ENCODE measurements at places on chromosomes 1 and 21. TPM values are rescaled to one million over a fixed set of nuclear protein-coding genes. Genes with fewer than 3 reads are reported as not detected.

DNA sequence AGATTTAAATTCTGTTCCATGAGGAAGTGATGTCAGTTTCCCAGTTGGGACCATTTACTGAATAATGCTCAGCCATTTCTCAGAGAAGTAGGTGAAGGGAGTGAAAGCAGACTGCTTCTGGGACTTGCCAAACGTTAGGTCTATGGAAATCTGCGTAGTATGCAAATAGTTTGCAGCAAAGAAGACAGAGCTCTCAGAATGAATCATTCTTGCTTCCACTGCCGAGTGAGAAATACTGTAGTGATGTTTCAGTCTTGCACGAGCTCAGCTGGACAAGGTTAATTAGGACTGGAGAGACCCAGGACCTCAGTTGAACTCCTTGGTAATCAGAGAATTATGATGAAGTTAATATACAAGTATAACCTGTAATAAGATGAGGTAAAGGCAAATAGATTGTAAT, 317.7 kb upstream of the DAB1 start:
- H3K27ac ChIP-seq: no peak overlapping the region
- no peaks in the 10 kb centered on the region for H3K4me1 ChIP-seq
- DNase-seq: no peak
- H3K36me3 ChIP-seq: no peaks in the 10 kb centered on the region

- H3K27me3 ChIP-seq: no peaks in the 10 kb centered on the region
- no peak overlapping the region for H3K27ac ChIP-seq
- DNase-seq: no peak
- no peaks in the 10 kb centered on the region for H3K4me1 ChIP-seq
Measured at GRCh38 chr1:170634293-170634692, 29.6 kb upstream of the PRRX1 start.

DNA sequence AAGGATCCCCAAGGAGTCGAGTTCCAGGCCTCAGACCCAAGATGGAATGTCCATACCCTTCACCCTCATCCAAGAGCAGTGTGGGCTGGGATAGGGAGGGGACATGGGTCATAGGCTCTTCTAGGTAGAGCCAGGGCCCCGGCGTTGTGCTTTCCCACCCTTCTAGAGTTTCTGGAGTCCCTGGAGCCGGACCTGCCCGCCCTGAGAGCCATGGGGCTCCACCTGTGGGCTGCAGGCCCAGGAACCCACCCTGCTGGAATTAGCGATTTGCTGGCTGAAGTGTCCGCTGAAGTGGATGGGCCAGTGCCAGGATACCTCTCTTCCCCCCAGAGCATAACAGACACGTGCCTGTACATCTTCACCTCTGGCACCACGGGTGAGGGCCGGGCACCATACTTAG, 1.1 kb downstream of the SLC27A3 start:
- peaks cover 3% of the 10 kb centered on the region for H3K36me3 ChIP-seq
- H3K27ac ChIP-seq: no peak overlapping the region

- no peak for DNase-seq
- H3K27ac ChIP-seq: no peak overlapping the region
- H3K36me3 ChIP-seq: no peaks in the 10 kb centered on the region
- H3K4me3 ChIP-seq: no peak overlapping the region
- no peaks in the 10 kb centered on the region for H3K4me1 ChIP-seq
- H3K27me3 ChIP-seq: no peaks in the 10 kb centered on the region
Measured at GRCh38 chr1:241895013-241895412, 47.0 kb downstream of the EXO1 start.

GRCh38 chr21:15051644-15052458, 12.9 kb downstream of the NRIP1 start:
- H3K4me3 ChIP-seq: peak overlapping the region; percentile 29
- H3K27me3 ChIP-seq: no peaks in the 10 kb centered on the region
- peak overlapping the region; percentile 71 for H3K27ac ChIP-seq

DNA sequence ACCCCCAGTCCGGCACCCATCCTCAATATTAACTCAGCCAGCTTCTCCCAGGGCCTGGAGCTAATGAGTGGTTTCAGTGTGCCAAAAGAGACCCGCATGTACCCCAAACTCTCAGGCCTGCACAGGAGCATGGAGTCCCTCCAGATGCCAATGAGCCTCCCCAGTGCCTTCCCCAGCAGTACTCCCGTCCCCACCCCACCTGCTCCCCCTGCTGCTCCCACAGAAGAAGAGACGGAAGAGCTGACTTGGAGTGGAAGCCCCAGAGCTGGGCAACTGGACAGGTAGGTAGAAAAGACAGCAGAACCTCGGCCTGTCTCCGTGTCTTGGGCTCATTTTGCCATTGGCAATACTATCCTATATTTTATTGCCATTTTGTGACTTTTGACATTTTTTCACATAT, 45.4 kb upstream of the IPO9 start:
- 0 out of 2 replicates have a peak, but pooled peaks cover 3% of the 10 kb centered on the region for H3K4me1 ChIP-seq
- H3K4me3 ChIP-seq: no peak overlapping the region
- H3K36me3 ChIP-seq: no peaks in the 10 kb centered on the region

GRCh38 chr1:223223091-223223995, 80.3 kb upstream of the TLR5 start:
- no peak overlapping the region for H3K4me3 ChIP-seq
- no peaks in the 10 kb centered on the region for H3K27me3 ChIP-seq
- H3K27ac ChIP-seq: no peak overlapping the region
- no peaks in the 10 kb centered on the region for H3K36me3 ChIP-seq

GRCh38 chr1:203996126-203996525, 76.8 kb upstream of the SOX13 start:
- no peaks in the 10 kb centered on the region for H3K4me1 ChIP-seq
- no peak for DNase-seq
- no peak overlapping the region for H3K27ac ChIP-seq
- H3K27me3 ChIP-seq: no peaks in the 10 kb centered on the region
- H3K4me3 ChIP-seq: no peak overlapping the region

- no peaks in the 10 kb centered on the region for H3K36me3 ChIP-seq
- no peak overlapping the region for H3K27ac ChIP-seq
- no peaks in the 10 kb centered on the region for H3K27me3 ChIP-seq
- H3K4me1 ChIP-seq: no peaks in the 10 kb centered on the region
Measured at GRCh38 chr21:31410499-31411131, 66.6 kb upstream of the TIAM1 start.

GRCh38 chr21:38097789-38098188, 159.0 kb upstream of the KCNJ15 start:
- DNase-seq: no peak
- H3K4me3 ChIP-seq: no peak overlapping the region
- H3K27ac ChIP-seq: no peak overlapping the region
- H3K27me3 ChIP-seq: no peaks in the 10 kb centered on the region

DNA sequence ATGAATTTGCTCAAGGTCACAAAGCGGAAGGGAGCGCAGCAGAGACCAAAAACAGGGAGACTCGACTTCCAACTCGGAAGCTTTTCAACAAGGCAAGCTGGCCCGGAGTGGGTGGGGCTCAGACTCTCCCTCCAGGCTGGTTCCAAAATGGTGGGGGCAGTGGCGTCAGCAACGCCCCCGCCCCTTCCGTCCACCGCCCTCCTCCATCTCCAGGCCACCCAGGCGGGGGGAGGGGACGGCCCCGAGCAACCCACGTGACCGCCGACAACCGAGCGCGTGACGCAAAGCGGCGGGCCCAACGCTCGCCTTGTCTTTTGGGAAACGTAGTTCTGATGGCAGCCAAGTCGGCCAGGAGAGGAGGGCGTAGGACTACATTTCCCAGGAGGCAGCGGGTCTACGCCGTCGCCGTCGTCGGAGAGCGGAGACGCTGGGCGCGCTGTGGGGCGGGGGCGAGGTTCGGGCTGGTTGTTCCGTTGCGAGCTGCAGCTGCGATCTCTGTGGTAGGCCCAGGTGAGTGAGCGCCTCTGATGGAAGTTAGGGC, at the start of gene THRAP3:
Gene THRAP3 (plus strand): TSS at position 448 of the 541 bp plus-strand sequence. CDS start 58,121 bp downstream, outside the sequence.
- H3K4me3 ChIP-seq: peak within 1 kb of the TSS; percentile 97
- DNase-seq: peak; percentile 96
- H3K4me1 ChIP-seq: peaks cover 11% of the 10 kb centered on the region
- peak within 1 kb of the TSS; percentile 96 for H3K27ac ChIP-seq

- no peaks in the 10 kb centered on the region for H3K36me3 ChIP-seq
- no peaks in the 10 kb centered on the region for H3K4me1 ChIP-seq
- no peak overlapping the region for H3K27ac ChIP-seq
- H3K27me3 ChIP-seq: no peaks in the 10 kb centered on the region
Measured at GRCh38 chr1:151655371-151655770, 43.5 kb downstream of the SNX27 start.

GRCh38 chr1:111725192-111725591, 14.0 kb downstream of the INKA2 start:
- DNase-seq: no peak
- H3K4me1 ChIP-seq: no peaks in the 10 kb centered on the region
- no peaks in the 10 kb centered on the region for H3K27me3 ChIP-seq
- H3K36me3 ChIP-seq: no peaks in the 10 kb centered on the region
- no peak overlapping the region for H3K27ac ChIP-seq

- no peak overlapping the region for H3K4me3 ChIP-seq
- no peak for DNase-seq
- H3K4me1 ChIP-seq: no peaks in the 10 kb centered on the region
- H3K27me3 ChIP-seq: no peaks in the 10 kb centered on the region
- H3K36me3 ChIP-seq: no peaks in the 10 kb centered on the region
Measured at GRCh38 chr1:170885551-170885950, 49.8 kb upstream of the MROH9 start.

GRCh38 chr1:201460814-201461644, 8.0 kb downstream of the PHLDA3 start:
- no peaks in the 10 kb centered on the region for H3K27me3 ChIP-seq
- DNase-seq: peak; percentile 92

GRCh38 chr1:60903591-60903990, 178.8 kb upstream of the NFIA start:
- H3K27ac ChIP-seq: no peak overlapping the region
- no peak overlapping the region for H3K4me3 ChIP-seq
- no peaks in the 10 kb centered on the region for H3K36me3 ChIP-seq
- no peaks in the 10 kb centered on the region for H3K27me3 ChIP-seq
- H3K4me1 ChIP-seq: no peaks in the 10 kb centered on the region

GRCh38 chr1:157498736-157499090, 53.6 kb downstream of the FCRL5 start:
- H3K36me3 ChIP-seq: no peaks in the 10 kb centered on the region
- no peaks in the 10 kb centered on the region for H3K4me1 ChIP-seq
- DNase-seq: no peak
- no peak overlapping the region for H3K27ac ChIP-seq
- H3K4me3 ChIP-seq: no peak overlapping the region

- no peak overlapping the region for H3K4me3 ChIP-seq
- no peaks in the 10 kb centered on the region for H3K27me3 ChIP-seq
- no peaks in the 10 kb centered on the region for H3K36me3 ChIP-seq
- peak overlapping the region; percentile 97 for H3K27ac ChIP-seq
- no peak for DNase-seq
Measured at GRCh38 chr1:58814251-58815068, 30.6 kb upstream of the JUN start.

DNA sequence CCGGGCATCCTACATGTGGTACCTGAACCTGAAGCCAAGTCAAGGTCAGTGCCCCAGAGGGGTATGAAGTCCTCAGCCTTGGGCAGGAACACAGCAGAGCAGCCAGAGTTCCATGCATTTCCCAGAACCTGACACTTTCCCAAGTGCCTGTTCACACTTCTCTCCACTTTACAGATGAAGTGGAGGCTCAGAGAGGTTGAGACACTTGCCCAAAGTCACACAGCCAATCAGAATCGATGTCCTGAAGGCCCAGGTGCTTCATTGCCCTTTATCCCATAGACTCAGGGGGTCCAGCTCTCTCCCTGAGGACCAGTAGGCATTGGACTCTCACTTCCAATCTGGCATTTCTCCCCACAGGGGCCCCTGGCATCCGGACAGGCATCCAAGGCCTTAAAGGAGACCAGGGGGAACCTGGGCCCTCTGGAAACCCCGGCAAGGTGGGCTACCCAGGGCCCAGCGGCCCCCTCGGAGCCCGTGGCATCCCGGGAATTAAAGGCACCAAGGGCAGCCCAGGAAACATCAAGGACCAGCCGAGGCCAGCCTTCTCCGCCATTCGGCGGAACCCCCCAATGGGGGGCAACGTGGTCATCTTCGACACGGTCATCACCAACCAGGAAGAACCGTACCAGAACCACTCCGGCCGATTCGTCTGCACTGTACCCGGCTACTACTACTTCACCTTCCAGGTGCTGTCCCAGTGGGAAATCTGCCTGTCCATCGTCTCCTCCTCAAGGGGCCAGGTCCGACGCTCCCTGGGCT, 2.2 kb downstream of the C1QA start:
- H3K36me3 ChIP-seq: no peaks in the 10 kb centered on the region
- no peak overlapping the region for H3K4me3 ChIP-seq
- no peak overlapping the region for H3K27ac ChIP-seq
- H3K27me3 ChIP-seq: peaks cover 3% of the 10 kb centered on the region

DNA sequence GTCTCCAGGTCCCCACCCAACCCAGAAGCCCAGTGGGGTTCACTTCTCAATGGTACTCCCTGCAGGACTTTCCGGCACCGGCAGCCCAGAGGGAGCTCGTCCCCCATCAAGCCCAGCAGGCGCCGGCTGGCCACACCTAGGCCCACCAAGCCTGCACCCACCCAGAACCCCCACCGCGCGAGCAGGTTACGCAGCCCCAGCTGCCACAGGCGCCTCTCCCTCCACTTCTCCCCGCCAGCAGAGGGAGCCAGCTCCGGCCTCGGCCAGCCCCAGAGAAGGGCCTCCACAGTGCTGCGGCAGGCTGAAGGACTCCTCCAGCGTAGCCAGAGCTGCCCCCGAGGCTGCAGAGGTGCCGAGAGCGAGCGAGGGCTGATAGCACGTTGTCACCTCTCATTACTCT, 722.3 kb downstream of the PLA2G4A start:
- no peaks in the 10 kb centered on the region for H3K4me1 ChIP-seq
- no peak overlapping the region for H3K27ac ChIP-seq
- no peak for DNase-seq
- no peak overlapping the region for H3K4me3 ChIP-seq
- no peaks in the 10 kb centered on the region for H3K36me3 ChIP-seq

DNA sequence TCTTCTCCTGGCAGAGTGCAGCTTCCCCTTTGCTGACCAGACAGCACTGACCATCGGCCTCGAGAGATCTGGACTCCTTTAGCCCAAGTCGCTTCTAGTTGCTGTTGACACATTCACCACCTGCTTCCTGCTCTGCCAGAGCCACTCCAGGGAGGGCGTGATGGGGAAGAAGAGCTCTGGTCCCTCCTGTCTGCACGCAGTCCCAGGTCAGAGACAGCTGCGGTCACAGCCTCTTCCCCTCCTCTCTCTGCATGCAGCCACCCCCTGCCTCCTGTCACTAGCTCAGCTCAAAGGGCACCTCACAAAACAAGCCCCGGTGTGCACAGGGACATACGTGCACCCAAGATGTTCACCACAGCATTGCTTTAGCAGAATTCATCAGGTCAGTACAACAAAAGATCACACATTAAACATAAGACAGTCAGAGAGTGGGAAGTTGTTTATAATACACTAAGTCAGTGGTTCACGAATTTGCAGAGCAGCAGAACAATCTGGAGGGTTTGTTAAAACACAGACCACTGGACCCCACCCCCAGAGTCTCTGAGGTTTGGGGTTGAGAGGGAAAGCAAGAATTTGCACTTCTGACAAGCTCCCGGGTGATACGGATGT, 132.9 kb downstream of the SYF2 start:
- 0 out of 2 replicates have a peak, but pooled peaks cover 3% of the 10 kb centered on the region for H3K4me1 ChIP-seq
- no peaks in the 10 kb centered on the region for H3K27me3 ChIP-seq
- H3K4me3 ChIP-seq: no peak overlapping the region
- DNase-seq: no peak

MX2 gene
- 56.7 TPM for total RNA-seq

WDR64 gene
- total RNA-seq: not detected

MAP3K6 gene
- total RNA-seq: 56.9 TPM

CDC14A gene
- 6.6 TPM for total RNA-seq

EEIG2 gene
- 5.4 TPM for total RNA-seq

PCAT6 gene
- total RNA-seq: 2.2 TPM

TMEM54 gene
- 61.5 TPM for total RNA-seq
